CD4-positive, alpha-beta T cell treated with Interferon gamma for 1 hour (primary cell): ENCODE measurements at places on chromosomes 1 and 21.

GRCh38 chr1:43011020-43011419 lies 52.4 kb upstream of the SLC2A1 start:
- no peak for DNase-seq

DNA sequence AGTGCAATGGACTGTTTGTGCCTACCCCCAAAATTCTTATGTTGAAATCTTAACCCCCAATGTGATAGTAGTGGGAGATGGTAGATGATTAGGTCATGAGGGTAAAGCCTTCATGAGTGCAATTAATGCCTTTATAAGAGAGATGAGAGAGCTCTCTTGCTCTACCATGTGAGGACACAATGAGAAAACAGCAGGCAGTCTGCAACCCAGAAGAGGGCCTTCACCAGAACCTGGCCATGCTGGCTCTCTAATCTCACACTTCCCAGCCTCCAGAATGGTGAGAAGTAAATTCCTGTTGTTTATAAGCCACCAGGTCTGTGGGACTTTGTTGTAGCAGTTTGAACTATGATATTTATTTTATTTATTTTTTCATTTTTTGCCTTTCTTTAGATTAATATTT lies 21.0 kb downstream of the RYR2 start:
- DNase-seq, result no peak

DNA sequence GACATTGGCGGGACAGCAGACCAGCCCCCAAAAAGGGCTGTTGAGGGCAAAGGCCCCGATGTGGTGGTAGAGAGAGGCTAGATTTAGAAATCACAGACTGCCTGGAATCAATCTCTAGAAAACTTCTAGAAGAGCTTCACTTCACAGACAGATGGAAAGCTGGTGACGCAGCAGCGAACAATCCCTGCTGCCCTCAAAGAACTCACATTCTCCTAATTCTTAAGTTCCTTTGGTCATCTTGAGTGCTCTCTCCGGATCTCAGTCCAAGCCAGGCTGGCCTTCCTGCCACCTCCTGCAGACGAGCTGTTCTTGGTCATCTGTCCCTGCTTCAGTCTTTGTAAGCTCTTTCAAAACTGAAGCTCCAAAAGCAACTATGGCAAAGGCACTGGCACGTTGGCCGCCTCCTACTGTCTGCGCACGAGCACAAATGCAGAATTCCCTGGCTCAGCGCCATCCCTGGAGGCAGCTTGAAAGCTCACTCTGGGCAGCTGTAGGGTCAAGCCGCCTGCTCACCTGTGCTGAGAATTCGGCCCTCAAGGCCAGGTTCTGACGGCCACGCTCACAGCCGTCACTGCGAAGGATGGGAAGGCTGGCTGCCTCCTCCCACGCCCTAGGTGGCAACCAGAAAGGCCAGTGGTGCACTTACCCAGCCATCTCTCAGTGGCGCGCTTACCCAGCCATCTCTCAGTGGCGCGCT lies 110.6 kb downstream of the NPHP4 start:
- no peak for DNase-seq

- DNase-seq, result no peak
Measured at GRCh38 chr21:31675960-31676359, 16.5 kb downstream of the SOD1 start.

GRCh38 chr1:208332774-208333126 lies 88.6 kb upstream of the PLXNA2 start:
- no peak for DNase-seq
